AG04450 (cell line): ENCODE measurements at places on chromosomes 1 and 21.

DNA sequence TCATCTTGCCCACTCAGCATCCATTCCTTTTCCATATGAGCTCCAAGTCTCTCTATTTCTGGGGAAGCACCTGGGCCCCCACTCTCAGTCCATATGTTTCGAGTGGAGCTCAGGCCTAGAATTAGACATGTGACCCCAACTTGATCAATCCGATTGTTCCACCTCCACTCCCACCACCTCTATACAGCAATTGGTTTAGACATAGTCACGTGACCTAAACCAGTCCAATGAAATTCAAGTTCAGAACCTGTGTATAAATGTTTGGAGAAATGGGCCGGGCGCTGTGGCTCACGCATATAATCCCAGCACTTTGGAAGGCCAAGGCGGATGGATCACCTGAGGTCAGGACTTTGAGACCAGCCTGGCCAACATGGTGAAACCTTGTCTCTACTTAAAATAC is 29.6 kb upstream of the CLIC4 start:
- no peak for DNase-seq

- DNase-seq, result no peak
Measured at GRCh38 chr1:67058761-67059160, 4.8 kb upstream of the SLC35D1 start.

- DNase-seq, result no peak
Measured at GRCh38 chr1:15526021-15526489, 593 bp upstream of the DNAJC16 start.

DNA sequence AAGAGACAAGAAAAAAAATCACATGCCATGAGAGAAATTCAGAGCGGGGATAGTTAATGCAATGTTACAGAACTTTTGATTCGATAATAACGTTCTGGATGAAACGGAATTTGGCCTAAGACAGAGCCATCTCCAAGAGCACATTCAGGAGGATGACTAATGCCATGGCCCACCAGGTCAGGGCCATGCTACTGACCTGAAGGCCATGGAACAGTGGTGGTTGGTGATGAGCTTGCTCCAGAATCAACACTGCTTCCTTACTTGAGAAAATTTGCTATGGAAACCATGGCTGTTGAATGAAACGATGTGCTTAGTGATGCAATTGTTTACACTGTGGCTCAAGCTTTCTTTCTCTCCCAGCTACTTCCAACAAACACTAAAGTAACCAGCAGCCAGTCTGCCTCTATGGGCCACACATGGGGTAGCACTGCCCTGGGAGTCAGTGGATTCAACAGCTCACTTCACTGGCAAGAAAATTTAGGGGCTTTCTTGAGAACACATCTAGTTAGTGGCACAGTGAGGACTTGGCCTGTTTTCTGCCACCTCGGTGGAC is 299.1 kb downstream of the PCP4 start:
- DNase-seq, result no peak

GRCh38 chr1:229001467-229002011 is 266.3 kb downstream of the RHOU start:
- DNase-seq, result no peak

- no peak for DNase-seq
Measured at GRCh38 chr1:23979387-23979880, 693 bp downstream of the SRSF10 start.

- no peak for DNase-seq
Measured at GRCh38 chr21:36454093-36454531, 25.8 kb downstream of the CLDN14 start.

GRCh38 chr1:156399355-156400125 is 30.5 kb downstream of the RHBG start:
- DNase-seq, result no peak

DNA sequence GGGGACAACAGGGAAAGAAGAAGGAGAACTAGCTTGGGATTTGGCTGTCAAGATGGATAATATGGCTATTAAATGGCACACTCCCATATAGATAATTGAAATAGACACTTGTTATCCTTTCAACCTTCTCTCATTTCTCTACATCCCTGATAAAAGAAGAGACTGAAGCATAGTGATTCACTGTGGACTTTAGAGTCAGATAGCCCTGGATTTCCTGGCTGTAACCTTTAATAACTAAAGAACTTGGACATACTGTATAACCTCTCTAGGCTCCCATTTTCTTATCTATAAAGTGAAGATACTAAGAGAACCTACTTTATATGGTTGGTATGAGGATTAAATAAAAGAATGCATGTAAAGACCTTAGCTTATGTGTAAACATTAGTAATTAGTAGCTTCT is 152.6 kb downstream of the SDCCAG8 start:
- DNase-seq, result no peak
